ENCODE measurements at places on chromosomes 7 and 10.

DNA sequence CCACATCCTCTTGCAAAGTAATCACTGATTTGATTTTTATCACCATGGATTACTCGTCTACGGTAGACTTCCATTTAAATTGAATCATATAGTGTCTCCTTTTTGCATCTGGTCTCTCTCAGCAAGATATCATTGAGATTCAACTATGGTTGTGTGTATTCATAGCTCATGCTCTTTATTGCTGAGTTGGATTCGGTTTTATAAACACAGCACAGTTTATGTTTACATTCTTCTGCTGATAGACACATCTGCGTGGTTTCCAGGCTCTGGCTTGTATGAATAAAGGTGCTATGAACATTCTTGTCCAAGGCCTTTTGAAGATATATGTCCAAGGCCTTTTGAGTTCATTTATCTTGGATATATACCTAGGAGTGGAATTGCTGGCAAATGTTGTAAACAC is 356.5 kb upstream of the CELF2 start:
- DNase-seq: no peak

- DNase-seq: no peak
Measured at GRCh38 chr10:97770255-97770654, 1.5 kb downstream of the SFRP5 start.

GRCh38 chr10:6642876-6643275 is 62.8 kb upstream of the PRKCQ start:
- no peak for DNase-seq

GRCh38 chr10:35555962-35556930 is 48.9 kb upstream of the GJD4 start:
- no peak for DNase-seq

DNA sequence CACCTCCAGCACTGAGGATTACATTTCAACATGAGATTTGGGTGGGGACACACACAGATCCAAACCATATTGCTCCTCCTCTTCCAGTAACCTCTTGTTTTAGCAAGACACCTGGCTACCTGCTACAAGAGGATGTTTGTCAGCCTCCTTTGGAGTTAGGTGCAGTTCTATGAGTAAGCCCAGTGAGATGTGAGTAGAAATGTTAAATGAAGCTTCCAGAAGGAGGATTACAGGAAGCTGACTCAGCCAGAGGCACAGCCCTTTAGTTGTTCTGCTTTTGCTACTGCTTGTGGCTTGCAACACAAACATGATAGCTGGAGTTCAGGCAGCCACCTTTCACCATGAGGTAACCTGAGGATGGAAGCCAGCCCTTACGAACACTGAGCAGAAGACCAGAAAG is 382.7 kb upstream of the RNF32 start:
- DNase-seq: no peak

DNA sequence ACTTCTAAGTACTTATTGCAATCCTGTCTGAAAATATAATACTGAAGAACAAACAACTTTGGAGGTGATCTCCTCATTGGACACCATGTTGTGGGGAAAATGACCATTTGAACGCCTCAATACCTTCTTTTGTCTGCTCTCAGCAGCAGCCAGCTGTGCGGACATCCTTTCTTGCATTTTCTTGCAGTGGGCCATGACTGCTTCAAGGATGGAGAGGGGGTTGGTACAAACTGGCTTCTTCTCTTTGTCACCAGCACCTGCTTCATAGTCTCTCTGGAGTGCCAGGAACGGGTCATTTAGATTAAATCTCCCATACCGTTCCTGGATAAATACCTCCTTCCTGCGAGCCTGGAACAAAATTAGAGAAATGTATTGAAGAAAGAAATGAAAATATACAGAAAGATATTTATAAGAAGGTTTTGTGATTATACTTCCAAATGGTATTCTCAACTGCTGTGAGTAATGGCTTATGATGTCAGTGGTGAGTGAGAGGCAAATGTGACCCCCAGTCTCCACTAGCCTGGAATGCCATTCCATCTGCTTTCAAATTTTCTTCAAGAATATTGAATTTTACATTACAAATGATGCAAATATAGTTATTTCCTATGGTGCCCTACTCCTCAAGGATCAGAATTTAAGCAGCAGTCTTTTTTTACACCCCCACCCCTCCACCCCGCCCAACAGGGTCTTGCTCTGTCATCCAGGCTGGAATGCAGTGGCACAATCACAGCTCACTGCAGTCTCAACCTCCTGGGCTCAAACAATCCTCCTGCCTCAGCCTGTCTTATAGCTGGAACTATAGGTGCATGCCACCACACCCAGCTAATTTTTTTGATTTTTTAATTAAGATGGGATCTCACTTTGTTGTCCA is 62.4 kb downstream of the CTTNBP2 start:
- no peak for DNase-seq

DNA sequence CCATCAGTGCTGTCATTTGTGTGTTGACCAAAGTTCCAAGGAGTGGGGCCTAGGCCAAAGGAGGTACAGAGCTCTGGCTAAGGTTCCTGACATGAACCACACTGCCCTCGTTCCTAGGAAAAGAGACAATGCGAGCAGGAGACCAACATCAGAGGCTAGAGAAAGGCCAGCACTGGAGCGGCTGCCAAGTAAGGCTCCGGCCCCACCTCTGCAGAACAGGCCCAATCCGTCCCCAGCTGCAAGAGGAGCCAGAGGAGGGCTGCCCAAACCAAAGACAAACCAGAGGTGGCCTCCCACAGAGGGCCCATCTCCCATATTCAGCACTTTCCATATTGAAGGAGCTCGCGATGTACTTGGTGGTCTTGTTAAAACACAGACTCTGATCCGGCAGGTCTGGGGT is 81.0 kb downstream of the FAM53B start:
- no peak for DNase-seq

- no peak for DNase-seq
Measured at GRCh38 chr7:2483494-2483893, 7.3 kb upstream of the GRIFIN start.

DNA sequence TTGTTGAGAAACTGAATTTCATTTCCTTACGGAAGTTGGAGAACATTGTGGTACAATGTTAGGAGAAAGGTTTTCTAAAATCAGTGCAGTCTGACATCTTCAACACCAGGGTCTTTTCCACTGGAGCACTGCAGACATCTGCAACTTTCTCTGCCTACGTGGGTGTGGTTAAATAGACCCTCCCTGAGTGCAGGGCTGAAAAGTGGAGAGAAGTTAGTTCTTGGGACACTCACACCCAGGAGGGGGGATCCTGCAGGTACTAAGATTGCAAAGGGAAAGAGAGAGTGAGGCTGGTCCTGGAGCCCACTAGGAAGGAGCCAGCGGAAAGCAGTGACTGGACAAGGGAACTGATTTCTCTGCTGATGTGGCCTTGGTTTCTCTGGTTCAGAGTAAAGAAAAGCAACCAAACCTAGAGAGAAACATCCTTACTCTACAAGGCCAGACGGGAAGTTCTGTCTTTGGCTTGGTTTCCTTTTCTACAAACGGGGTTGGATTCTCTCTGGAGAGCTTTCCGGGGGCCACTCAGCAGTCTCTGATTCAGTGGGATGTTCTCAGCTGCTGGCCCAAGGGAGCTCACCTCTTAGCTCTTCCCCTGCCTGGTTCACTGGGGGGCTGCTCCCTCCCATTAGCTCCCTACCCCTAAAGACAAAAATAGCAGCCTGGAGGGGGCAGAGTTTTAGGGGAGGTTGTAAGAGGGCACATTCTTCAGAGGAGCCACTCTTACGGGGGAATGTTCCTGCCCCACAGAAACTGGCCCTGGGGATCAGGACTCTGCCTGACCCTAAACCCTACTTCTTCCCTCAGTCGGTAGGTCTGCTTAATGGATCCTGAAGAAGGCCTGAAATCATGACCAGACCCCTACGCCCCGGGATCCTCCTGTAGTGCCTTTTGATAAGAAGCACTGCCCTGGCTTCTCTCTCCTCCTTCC is 2.7 kb downstream of the UPP1 start:
- DNase-seq: no peak

- DNase-seq: no peak
Measured at GRCh38 chr10:86524225-86524962, 2.8 kb upstream of the WAPL start.

DNA sequence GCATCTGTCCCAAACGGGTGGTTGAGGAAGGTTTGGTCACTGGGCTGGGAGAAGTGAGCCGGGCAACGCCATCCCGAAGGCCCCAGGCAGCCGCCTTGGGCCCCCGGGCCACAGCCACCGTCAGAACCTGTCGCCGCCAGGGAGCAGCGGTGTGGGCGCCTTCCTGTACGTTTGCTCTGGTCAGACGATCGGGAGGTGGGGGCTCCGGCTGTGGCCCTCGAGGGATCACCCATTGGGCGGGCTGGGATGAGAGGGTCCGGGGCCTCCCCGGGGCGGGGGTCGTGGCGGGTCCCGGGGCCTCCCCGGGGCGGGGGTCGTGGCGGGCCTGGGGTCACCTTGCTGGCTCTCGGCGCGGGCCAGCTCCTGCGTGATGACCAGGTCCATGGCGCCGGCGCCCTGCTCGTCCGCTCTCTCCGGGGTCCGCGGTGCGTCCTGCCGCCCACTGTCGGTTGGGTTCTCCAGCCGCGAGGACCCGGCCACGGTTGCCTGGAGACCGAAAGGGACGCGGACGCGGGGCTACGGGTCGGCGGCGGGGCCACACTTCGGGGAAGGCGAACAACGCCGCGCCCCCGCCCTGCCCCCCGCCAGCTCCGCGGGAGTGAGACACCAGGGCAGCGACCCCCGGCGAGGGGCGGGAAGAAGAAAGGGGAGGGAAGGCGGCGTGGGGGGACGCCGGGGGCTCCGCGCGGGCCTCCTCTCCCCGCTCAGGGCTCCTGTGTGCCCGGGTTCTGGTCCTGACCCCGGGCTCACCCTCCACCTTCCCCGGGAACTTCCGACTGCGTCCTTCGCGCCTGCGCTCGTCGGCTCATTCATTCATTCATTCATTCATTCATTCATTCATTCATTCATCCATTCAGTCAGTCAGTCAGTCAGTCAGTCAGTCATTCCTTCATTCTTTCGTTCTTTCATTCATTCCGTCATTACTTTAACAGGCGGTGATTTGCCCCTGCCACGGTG is at the start of gene CFAP46:
TSS of gene CFAP46 (minus strand) at position 470 of the 957 bp plus-strand sequence. CDS start at position 384, 86 bp downstream.
- DNase-seq: peak; percentile 31

- DNase-seq: no peak
Measured at GRCh38 chr10:80186364-80187012, 18.8 kb downstream of the ANXA11 start.

- DNase-seq: peak; percentile 46
Measured at GRCh38 chr10:58319599-58319998, 15.2 kb upstream of the UBE2D1 start.

DNA sequence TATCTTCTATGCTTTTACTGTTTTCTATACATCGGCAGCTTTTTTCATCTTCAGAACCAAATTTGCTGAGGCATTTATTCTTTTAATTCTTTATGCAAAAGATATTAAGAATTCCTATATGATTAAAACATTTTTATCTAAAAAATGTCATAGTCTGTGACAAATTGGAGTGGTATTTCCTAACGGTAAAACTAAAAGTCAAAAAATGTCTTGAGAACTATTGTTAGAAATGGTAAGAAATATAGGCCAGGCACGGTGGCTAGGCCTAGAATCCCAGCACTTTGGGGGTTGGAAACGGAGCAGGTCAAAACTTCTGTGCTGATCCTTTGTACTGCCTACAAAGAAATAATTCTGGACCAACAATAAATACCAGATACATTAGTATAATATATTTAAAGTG is 57.7 kb upstream of the PRR15 start:
- no peak for DNase-seq

DNA sequence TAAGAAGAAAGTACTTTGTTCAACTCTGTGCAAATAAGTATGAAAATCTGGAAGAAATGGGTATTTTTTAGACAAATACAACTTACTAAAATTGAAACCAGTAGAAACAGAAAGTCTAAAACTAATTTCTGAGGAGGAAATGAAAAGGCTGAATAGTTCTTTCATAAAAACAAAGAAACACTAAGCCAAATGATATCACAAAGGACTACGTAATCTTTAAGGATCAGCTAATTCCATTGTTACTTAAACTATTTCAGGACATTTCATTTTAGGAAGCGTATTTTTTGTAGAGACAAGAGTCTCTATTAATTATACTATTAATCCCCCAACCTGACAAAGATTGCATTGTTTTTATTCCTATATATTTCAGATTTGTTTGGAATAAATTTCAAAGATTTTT is 11.2 kb upstream of the CCSER2 start:
- no peak for DNase-seq

GRCh38 chr7:109256762-109257560 is 687.3 kb downstream of the DNAJB9 start:
- no peak for DNase-seq

DNA sequence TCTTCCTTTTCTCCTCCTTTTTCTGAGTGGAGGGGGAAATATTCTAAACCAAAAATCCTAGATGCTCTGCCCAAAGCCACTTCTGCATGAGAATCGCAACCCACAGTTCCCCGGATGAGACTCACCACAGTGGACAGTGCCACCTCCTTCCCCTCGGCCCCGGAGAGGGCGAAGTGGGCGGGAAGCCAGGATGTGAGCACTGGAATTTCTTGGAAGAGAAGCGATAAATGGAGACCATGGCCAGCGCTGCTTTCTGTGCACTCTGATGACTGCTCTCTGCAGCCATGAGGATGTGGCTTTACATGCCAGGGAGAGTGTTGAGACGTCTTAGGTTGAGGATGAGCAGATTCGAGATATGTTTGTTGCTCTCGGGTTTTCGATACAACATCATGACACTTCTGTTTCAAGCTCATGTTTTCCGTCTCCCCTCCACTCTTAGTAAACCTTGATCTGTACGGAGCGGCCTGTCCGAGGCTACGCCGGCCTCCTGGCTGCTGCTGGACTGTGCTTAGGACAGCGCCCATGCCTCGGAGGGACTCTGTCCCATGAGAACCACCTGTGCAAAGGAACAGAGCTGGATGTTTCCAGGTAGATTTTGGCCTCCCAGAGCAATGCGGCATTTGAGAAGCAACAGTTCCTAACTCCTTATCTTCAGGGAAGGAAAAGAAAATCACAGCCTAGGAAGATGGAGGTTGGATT is 414.6 kb upstream of the FOXK1 start:
- no peak for DNase-seq

DNA sequence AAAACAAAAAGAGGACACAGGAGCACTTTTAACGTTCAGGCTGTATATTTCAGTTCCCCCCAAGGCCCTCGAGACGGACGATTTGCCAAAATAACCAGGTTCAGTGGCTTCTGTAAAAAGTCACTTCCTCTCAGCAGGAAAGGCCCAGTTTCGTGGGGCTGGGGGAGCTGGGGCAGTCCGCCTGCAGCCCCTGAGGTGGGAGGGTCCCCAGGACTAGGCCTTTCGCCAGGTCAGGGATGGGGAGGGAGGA is 28.8 kb downstream of the WDR86 start:
- DNase-seq: no peak

DNA sequence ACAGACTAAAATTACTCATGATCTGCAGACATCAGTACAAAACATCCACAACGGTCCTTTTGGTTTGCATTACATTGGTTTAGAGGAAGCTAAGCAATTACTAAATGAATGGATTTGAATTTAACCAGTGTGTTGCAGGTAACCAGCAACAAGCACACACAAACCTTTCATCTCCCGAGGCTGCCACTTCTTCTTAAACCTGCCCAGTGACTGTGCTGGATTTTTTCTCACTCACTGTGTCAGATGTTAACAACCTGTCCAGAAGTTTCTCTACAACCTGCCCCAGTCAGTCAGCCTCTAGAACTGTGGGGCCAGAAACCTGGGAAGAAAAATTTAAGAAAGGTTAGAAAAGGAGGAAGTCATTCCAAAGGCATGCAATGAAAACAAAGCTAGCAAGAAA is 2.4 kb upstream of the MEOX2 start:
- no peak for DNase-seq

All from OCI-M1 (cell line).